NCI-H1417 (cell line): ENCODE measurements at places on chromosomes 2 and 18.

DNA sequence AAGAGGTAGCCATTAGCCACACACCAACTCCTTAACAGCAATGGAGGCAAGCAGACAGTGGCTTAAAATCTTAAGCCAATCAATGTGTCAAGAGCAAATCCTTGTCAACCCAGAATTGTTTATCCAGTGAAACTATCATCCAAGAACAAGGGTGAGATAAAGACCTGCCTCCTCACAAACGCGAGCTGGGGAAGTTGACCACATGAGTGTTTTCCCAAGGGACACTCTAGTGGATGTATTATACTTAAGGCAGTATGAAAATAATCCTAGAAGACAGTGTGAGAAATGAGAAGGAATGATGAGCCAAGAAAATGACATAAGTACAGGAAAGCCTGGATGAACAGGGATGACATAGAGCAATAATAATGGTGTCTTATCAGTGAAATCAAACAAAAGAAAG, 209.6 kb downstream of the TWIST2 start:
- DNase-seq, result no peak

- no peak for DNase-seq
These were observed 220.6 kb upstream of the LRRTM1 start for GRCh38 chr2:80525152-80525551.

DNA sequence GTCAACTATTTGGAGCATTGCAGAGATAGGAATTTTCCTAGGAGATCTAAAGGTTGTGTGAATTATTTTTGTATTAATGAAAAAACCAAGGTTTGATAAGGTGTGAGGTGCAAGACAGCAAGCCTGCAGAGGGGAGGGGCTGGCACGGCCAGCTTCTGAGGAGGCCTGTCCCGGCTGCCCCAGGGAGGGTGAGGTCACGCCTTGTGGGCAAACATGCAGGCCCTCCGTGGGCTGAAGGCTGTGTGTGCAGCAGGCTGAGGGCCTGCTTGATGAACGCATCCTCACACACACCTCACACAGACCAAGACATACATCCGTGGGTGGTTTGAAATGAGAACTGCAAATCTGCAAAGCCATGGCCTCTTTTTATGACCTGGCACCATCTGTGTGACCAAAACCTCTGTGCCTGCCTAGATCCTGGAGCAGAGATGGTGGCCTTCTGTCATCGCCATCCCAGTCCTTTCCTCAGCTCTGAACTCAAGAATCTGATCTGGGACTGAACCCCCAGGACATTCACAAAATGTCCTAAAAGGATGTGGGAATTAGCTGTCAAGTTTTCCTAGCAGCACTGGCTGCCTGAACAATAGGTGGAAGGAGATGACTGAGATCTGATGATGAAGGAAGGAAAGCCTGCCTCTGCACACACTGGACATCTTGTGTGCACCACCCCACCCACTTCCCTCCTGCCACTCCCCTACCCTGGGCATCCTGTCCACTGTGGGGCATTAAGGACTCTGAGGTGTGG, 102.4 kb upstream of the MGAT4A start:
- no peak for DNase-seq

DNA sequence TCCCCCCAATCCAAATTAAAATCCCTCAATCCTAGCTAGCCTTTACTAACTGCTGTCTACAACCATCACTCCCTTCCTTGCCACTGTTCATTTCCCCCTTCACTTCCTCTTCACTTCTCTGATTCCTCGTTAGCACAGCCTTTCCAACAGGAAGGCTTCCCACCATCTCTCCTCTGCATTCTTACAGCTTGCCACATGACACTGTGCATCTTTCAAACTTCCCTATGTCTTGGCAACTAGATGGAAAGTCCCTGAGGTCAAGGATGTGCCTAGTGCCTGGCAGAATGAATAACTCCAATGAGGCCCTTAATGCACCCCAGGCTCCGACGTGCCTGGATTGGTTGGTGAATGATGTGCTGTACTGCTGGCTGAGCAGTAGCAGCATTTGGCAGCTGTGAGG, 15.2 kb downstream of the SAP130 start:
- no peak for DNase-seq

GRCh38 chr2:8669157-8669817, 12.6 kb upstream of the ID2 start:
- DNase-seq, result no peak

GRCh38 chr2:195756218-195756942, 99.4 kb downstream of the SLC39A10 start:
- DNase-seq, result no peak

DNA sequence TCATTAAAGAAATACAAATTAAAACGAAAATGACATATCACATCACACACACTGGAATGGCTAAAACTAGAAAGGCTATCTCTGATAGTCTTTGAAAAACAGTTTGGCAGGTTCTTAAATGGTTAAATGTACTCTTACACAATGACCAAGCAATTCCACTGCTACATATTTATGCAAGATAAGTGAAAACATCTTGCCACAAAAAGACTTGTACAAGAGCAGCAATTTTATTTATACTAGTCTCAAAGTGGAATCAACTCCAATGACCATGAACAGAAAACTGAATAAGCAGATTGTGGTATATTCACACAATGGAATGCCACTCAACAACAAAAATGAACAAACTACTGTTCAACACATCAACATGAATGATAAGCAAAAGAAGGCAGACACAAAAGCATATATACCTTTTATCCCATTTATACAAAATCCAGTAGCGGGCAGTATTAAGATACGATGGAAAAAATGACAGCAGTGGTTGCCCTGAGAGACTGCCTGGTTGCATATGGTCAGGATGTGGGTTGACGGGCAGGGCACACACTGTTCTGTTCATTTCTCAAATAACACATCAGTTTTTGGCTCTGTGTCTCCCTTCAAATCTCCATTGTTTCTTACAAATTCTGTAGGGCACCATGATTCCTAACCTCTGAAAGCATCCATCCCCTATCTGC, 25.4 kb downstream of the SP100 start:
- no peak for DNase-seq

DNA sequence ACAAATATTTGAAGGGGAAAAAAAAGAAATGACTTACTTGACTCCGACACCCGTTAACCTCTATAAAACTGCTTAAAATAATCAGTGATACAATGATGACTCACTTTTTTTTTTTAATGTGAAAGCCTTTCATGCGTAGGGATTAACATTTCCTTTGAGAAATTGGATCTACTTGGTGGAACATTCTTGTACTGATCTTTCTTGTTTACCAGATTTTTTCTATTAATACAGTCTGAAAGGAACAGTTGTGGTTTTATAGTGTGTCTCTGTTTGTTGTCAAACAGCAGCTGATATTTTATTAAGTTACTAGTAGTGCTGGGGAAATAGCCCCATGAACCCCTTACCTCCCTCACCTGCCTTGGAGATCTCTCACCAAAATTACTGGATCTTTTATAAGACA, 40.2 kb upstream of the NEB start:
- DNase-seq, result no peak
